ENCODE measurements at places on chromosomes 1 and 21.

- DNase-seq, result no peak
Observed at GRCh38 chr1:181104042-181104789, 15.7 kb downstream of the IER5 start.

GRCh38 chr21:34926803-34927467 lies 122.2 kb downstream of the RUNX1 start:
- DNase-seq, result no peak

DNA sequence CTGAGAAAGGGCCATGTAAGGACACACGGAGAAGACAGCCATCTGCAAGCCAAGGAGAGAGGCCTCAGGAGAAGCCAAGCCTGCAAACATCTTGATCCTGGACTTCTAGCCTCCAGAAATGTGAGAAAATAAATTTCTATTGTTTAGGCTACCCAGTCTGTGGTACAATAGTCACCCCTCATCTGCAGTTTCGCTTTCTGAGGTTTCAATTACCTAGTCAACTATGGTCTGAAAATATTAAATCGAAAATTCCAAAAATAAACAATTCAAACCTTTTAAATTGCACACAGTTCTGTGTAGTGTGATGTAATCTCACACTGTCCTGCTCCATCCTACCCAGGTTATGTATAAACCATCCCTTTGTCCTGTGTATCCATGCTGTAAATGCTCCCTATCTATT lies 52.6 kb downstream of the ZNF644 start:
- no peak for DNase-seq

DNA sequence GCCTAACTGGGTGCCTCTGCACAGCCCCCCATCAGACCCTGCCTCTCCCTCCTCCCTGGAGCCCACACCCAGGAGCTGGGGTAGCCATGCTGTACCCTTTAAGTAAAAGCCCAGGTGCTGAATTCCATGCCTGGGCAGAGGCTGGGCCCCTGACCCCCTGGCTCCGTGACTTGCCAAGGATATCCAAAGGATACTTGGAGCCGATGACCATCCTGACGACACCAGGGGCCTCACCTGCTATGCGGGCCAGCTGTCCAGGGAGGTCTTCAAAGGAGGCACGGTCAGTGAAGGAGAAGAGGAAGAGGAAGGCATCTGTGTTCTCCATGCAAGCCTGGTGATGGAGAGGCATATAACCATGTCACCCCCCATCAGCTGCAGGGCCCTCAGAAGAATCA lies 4.7 kb downstream of the CPLANE2 start:
- DNase-seq, result no peak

DNA sequence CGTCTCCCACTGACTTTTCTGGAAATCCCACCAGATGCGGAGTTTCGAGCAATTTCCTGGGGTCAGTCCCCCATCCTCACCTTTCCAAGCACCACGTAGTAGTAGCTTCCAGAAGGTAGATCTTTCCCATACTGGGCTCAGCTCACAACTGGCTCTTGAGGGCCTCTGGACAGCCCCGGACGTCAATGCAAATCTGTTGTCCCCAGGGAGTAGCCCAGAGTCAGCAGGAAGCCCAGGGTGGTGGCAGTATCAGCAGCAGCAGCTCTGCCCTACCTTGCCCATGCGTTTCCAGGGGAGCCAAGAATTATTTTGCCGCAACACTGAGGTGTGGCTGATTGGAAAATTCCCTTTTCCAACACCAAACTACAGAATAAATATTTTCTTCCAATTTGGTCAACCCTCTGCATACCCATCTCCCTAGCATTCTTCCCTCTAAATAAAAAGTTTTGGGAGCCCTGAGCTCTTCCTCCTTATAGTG lies 70.3 kb downstream of the CD46 start:
- no peak for DNase-seq

- DNase-seq, result no peak
Observed at GRCh38 chr1:208173749-208174148, 70.4 kb downstream of the PLXNA2 start.

- DNase-seq, result peak; percentile 16
Observed at GRCh38 chr1:13922466-13923110, 222.6 kb downstream of the PRDM2 start.

DNA sequence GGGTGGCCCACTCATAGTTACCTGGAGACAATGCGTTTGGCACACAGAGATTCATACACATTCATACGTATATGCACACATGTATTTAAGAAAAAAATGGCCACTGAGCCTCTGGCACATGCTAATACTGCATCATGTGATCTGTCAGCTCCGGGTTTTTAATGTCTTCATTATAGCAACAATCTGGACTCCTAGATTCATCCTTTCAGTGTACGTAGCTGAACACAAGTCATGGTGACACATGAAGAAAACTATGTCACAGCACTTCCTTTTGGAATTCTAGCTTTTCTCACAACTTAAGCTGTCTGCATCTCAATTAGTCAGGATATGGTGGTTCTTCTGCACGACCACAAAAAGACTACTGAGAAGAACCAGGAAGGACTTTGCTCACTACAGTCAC lies 24.7 kb downstream of the HSF2BP start:
- no peak for DNase-seq

DNA sequence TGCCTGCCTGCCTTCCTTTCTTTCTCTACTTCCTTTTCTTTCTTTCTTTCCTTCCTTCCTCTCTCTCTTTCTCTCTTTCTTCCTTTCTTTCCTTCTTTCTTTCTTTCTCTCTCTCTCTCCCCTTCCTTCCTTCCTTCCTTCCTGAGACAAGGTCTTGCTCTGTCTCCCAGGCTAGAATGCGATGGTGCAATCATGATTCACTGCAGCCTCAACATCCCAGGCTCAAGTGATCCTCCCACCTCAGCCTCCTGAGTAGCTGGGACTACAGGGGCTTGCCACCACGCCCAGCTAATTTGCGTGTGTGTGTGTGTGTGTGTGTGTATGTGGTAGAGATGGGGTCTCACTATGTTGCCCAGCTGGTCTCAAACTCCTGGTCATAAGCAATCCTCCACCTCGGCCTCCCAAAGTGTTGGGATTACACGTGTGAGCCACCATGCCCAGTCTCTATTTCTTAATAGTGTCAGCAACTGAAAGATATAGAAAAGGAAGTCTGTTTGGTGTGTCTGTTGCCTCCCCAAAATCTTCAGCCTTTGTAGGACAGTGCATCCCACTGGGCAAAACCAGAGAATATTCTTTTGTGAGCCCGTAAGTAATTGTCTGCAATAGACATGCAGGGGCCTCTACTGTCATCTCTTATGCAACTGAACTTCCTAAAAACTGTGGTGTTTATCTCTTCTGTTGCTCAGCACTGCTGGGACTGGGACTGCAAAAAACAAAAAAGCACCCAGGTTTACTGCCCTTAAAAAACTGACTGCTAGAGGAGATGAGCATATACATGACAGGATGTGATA lies 20.9 kb upstream of the RAB4A start:
- no peak for DNase-seq

DNA sequence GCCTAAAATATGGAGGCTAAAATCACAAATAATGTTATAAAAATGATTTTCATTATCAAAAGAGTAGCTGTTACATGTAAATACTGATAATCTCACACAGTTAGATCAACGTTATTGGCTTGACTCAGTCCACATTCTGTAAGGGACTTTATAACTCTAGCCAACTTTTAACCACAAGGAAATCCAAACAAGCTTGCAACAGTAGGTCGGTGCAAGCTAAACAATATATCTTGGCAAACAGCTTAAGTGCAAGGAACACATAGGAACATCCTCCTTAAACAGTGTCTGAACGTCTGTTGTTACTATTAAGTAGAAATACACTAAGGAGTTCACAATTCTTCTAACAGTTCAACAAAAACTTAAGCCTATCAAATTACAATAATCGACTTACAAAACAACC lies 126.7 kb downstream of the EIF4G3 start:
- no peak for DNase-seq

GRCh38 chr1:54806931-54807611 lies 5.9 kb upstream of the TTC22 start:
- DNase-seq, result no peak

- no peak for DNase-seq
Observed at GRCh38 chr21:36729310-36729970, 30.5 kb downstream of the SIM2 start.

DNA sequence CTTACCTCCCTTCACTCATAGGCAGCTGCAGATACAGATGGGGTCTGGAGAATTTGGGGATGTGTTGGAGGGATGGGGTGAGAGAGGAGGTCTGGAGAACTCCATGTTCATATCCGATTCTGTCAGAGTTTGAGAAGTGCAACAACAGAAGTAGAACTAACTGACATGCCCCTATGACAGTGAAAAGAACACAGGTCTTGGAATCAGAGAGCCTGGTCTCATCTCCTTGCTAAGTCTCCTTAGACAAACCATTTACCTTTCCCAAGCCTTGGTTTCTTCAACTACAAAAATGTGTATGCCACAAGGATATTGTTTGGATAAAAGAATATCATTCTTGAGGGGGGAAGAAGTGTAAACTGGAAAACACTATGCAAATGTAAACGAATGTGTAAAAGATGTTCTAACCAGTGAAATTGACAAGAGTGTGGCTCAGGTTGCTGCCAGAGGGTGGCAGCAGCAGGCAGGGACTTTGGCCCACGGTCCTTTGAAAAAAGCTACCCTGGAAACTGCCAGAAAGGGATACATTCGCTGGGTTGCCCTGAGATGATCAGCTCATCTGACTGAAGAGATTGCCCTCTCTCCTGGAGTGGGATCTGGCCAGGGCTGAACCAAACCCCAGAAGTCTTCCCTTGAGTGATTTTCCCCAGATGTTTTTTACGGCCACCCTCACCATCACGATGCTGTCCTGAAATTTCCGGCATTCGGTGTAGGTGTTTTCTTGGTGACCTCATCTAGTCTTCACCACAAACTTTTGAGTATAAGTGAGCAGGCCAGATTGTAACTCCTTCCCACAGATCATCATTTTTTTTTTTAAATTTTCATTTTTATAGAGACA lies 17.0 kb upstream of the CD2 start:
- DNase-seq, result peak; percentile 24

DNA sequence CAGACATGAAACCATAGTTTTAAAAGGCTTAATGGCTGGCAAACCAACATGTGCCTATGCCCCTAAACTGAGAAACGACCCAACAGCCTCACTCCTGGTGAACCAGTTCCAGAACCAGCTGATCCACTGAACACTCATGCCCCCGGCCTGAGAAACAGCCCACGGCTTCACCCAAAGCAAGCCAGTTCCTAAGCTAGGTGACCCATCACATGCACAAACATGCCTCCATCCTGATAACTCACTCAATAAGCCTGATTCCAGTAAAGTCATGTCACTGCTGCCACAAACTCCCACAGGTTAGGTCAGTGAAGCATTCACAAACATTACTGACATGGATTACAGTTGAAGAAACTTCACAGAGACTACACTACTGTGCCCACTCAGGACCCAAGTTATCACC lies 161.6 kb downstream of the USH2A start:
- no peak for DNase-seq

DNA sequence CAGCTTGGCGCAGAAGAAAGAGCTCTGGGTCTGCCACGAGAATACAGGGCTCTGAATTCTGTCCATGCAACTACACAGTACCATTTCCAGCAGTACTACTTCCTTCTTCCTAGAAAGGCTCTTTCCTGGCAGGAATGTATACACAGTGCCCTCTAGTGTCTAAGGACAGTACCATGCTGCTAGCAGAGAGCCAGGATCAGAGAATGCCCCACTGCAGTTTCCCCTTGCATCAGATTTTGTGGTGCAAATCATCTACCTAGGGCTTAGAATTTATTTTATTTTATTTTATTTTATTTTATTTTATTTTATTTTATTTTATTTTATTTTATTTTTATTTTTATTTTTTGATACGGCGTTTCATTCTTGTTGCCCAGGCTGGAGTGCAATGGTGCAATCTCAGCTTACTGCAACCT lies 50.8 kb downstream of the PAX7 start:
- no peak for DNase-seq

DNA sequence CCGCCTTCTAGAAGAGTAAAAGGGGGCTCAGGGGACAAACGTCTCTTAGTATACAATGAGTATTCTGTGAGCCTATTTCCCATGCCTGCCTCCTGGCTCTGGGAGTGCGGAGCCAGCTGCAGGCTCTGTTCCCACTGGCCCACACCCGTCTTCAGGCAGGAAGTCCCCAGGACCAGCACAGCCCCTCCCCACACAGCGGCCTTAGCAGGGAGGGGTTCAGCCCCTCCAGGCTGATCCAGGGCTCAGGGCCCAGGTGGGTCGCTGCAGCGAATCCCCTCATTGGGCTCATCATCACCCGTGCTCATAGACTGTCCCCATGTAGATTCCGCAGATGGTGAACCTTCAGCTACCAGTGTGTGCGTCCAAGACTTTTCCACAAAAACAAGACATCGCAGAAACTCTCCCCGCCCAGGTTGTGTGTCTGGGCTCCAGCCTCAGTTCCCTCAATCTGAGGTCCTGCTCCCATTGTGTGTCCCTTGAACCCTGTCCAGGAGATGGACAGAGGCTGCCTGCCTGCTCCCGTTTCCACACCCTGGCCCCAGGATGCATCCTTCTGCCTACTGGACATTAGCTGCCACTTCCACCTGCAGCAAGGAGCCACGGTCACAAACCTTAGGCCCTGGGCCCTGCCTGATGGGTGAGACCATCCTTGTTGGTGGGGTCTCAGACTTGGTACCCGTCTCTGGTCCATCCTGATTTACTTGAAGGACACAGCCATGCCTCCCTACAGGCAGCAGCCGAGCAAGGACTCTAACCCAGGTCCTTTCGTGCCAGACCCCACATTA lies 39.4 kb downstream of the NENF start:
- no peak for DNase-seq

DNA sequence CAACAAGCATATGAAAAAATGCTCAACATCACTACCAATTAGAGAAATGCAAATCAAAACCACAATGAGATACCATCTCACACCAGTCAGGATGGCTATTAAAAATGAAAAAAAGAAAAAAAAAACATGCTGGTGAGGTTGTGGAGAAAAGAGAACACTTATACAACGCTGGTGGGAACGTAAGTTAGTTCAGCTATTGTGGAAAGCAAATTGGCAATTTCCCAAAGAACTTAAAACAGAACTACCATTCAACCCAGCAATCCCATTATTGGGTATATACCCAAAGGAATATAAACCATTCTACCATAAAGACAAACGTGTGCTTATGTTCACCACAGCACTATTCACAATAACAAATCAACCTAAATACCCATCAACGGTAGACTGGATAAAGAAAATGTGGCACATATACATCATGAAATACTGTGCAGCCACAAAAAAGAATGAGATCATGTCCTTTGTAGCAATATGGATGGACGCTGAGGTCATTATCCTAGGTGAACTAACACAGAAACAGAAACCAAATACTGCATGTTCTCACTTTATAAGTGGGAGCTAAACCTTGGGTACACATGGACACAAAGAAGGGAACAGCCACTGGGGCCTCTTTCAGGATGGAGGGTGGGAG lies 49.5 kb downstream of the LYST start:
- DNase-seq, result no peak

- DNase-seq, result no peak
Observed at GRCh38 chr1:24252185-24252780, 65.2 kb upstream of the IFNLR1 start.

DNA sequence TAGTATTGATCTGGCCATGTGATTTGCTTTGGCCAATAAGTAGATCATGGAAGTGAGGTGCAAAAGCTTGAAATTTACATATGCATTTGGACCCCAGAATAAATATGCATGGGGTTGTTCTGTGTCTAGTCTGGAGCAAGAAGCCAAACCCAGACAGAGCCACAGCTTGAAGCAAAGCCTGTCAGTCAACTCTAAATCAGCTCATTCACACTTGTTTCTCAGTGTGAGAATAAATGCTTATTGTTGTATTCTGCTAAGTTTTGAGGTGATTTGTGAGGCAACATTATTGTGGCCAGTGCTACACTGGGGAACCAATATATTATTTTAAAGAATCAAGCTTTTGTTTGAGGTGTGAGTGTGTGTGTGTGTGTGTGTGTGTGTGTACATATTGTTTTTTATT lies 12.2 kb upstream of the PGLYRP3 start:
- DNase-seq, result no peak

All from anterior cingulate cortex (tissue), 58 donors.